B cell (primary cell): ENCODE measurements at places on chromosomes 5 and 9. TPM values are rescaled to one million over a fixed set of nuclear protein-coding genes. Genes with fewer than 3 reads are reported as not detected.

Gene PIP5KL1
- polyA plus RNA-seq, result 0.75 and 0.88 TPM in 2 replicates

Gene MEGF10
- not detected in 2 replicates for polyA plus RNA-seq

Gene GHR
- polyA plus RNA-seq, result not detected in 2 replicates

Gene KCNIP1
- not detected in 2 replicates for polyA plus RNA-seq

Gene ECSCR
- not detected in 2 replicates for polyA plus RNA-seq

Gene RNF183
- 0.04 and 0.58 TPM in 2 replicates for polyA plus RNA-seq
